Hematopoietic multipotent progenitor cell (in vitro differentiated cells): ENCODE measurements at places on chromosomes 13 and 19.

DNA sequence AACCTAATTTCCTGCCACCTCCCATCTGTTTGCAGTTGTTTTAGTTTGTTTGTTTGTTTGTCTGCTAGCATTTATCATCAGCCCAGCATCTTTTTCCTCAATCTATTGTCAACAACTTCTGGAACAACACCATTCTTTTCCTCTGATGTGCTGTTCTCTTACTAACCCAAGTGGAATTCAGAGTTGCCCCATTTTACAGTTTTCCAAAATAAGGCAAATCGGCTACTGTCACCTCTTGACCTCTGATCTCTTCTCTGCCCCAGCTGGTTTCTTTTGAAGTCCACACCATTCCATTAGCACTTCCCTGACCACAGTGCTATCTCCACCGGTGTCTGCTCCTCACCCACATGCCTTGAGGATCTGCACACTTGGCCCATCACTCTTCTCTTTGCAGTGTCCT lies 102.4 kb downstream of the EFNB2 start:
- no peak for DNase-seq

GRCh38 chr13:56893843-56894242 lies 246.9 kb upstream of the PRR20A start:
- no peak for DNase-seq

DNA sequence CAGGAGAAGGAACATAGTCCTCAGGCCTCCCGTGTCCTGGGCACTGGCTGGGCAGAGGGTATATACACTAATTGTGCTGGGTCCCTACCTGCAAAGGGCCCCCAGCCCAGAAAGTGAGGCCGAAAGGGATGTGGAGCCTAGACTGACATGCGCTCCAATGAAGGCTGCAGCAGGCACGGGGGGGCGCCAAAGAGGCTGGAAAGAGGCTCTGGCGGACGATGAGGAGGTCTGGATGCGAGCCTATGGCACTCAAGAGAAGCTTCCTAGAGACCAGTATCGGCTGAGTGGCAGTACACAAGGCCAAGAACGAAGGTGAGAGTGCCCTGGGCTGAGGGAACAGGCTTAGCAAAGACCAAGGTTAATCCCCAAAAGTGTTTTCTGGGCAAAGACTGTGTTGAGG lies 16.6 kb downstream of the VRK3 start:
- DNase-seq: no peak

- DNase-seq: no peak
These were observed 3.8 kb downstream of the PLPP2 start for GRCh38 chr19:287381-287871.

GRCh38 chr13:110376120-110376519 lies 69.0 kb downstream of the COL4A2 start:
- no peak for DNase-seq

DNA sequence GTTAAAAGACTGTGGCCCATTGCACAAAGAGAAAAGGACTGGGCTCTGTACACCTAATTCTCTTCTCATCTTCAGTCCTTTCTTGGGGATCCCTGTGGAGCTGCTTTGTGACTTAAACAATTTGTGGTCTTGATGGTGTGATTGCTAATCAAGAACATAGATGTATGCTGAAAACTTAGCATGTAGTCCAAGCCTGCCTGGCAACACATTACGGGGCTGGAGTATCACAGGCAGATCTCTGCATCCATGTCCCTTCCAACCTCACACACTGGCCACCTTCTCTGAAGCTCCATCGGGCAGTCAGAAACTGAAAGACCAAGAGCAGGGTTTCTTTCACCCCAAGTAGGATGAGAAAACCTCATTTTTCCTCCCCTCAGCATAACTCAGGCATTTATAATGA lies 69.6 kb upstream of the ARGLU1 start:
- no peak for DNase-seq

DNA sequence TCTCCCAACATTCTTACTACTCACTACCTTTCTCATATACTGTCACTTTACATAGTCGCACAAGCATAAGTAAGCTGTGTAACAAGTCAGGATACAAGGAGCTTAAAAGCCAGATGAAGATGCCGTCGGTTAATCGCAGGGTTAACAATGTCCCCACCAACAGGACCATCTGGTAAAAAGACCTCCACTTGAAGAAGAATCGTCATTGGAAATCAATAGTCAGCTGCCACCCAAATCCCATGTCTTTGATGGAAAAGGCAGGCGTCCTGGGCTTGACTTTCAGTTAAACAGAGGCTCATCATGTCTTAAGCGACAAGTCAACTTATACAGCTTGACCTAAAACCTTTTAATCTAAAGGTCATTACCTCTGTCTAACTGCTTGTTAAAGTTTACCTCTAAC lies 27.2 kb downstream of the DOCK9 start:
- DNase-seq: no peak

GRCh38 chr13:43009506-43009905 lies 13.9 kb upstream of the DNAJC15 start:
- DNase-seq: no peak

DNA sequence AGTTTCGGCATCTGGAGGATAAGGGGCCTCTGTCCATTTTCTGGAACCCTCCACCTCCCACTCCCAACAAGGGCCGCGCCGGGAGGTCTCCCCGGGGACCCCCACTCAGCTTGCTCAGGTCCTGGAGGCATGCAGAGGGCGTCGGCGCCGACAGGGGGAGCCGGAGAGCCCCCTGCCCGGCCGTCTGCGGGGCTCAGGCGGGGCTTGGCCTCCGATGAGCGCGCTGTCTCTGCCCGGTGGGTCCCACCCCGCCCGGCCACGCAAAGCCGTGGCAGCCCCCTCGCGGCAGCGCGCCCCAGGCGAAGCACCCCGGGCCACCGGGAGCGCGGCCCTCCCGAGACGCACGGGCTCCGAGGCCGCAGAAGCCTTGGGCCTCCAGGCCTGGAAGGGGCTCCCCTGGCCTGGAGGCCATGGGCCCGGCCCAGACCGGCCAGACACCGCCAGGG lies 149.7 kb upstream of the ZNF536 start:
- DNase-seq: no peak

DNA sequence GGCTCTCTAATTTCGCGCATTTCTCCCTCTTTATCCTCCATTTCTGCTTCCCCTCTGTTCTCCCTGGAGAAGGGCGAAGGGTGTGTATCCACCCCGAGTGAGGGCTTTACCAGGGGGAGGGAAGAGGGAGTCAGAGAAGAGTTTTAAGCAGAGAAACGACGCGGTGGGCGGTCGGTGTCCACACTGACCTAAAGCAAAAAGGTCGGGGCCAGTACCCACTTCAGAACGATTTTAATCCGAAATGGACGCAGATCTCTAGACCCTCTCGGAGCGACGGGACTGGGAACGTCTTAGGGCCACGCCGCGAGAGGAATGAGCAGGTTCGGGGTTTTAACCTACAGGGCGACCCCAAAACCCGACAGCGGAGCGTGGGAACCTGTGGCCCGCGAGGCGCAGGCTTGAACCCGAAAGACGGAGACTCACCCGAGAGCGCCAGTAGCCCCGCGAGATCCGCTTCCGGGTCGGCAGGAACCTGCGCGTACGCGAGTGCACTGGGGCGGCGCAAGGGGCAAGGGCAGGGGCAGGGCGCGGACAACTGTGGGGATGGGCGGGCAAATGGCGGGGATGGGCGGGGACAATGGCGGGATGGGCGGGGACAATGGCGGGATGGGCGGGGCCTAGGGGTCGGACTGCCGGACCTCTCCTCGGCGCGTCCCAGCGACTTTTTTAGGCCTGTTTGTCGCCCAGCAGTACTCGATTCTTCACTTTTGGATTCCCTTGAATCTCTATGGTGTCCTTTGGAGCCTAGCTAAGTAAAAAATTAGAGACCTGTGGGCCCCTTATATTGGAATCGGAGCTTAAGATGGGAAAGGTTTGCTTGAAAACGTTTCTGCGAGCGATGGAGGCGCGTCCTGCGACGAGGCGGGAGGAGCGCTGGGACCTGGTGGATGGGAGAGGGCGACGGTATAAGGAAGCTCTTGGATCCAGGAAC lies at the start of gene ZNF677:
TSS of gene ZNF677 (minus strand) at position 463 of the 931 bp plus-strand sequence. CDS start 3,323 bp downstream, outside the sequence.
- peak; percentile 94 for DNase-seq

- DNase-seq: no peak
These were observed 1029.8 kb downstream of the DIAPH3 start for GRCh38 chr13:59133903-59134302.
